RWPE1 (cell line): ENCODE measurements at places on chromosomes 2 and 18.

- DNase-seq, result peak; percentile 18
These were observed 188.0 kb upstream of the PKDCC start for GRCh38 chr2:41859615-41860514.

GRCh38 chr2:157838442-157839161 lies 37.5 kb downstream of the ACVR1 start:
- peak; percentile 63 for DNase-seq

- DNase-seq, result no peak
These were observed 120.5 kb downstream of the MTCL1 start for GRCh38 chr18:8825729-8826375.

DNA sequence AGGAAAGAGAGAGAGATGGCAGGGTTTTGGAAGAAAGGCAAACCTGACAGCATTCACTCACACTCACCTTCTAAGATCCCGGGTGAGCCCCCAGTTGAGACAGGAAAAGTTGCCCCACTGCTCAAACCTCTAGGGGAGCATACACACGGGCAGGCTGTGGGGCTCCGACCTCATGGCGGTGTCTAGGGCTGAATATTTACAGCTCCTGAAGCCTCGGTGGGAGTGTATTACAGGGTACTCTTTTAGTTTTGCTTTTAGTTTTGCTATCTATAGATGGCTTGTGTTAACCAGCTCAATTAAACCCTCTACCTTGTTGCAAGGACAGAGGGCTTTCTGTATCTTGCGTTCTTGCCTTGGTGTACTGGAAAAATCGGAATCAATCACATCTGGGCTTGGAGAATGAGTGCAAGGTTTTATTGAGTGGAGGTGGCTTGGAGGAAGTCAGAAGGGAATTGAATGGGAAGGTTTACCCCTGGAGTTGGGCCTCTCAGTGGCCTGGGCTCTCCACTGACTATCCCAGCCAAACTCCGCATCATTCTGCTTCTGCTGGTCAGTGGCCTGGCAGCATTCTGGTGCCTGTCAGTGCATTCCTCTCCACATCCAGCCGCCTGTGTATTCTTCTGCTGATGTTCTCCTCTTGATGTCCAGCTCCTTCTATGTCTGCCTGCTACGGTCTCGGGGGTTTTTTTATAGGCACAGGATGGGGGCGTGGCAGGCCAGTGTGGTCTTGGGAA lies 10.1 kb upstream of the IFIH1 start:
- DNase-seq, result no peak

GRCh38 chr2:132374551-132374950 lies 42.1 kb upstream of the GPR39 start:
- DNase-seq, result peak; percentile 20
